ENCODE measurements at places on chromosomes 7 and 10.

DNA sequence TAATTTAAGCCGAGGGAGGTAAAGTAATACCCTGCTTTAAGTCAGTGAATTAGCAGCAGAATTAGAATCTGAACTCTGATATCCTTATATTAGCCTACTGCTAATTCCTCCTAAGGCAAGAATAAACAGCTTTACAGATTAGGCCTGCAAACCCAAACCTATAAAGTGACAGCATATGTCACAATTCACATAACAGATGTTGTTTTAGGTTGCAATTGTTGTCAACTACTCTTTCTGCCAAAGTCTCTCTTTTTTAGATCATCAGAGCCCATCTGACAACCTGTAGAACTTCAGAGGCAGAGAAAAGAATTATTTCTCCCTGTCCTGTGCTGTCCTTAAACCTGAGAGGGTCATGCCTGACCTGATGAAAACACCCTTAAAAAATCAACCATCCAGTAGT is 167.2 kb downstream of the PRKG1 start:
- no peak for DNase-seq

- DNase-seq = no peak
These were observed 70.4 kb downstream of the INPP5A start for GRCh38 chr10:132607961-132608495.

DNA sequence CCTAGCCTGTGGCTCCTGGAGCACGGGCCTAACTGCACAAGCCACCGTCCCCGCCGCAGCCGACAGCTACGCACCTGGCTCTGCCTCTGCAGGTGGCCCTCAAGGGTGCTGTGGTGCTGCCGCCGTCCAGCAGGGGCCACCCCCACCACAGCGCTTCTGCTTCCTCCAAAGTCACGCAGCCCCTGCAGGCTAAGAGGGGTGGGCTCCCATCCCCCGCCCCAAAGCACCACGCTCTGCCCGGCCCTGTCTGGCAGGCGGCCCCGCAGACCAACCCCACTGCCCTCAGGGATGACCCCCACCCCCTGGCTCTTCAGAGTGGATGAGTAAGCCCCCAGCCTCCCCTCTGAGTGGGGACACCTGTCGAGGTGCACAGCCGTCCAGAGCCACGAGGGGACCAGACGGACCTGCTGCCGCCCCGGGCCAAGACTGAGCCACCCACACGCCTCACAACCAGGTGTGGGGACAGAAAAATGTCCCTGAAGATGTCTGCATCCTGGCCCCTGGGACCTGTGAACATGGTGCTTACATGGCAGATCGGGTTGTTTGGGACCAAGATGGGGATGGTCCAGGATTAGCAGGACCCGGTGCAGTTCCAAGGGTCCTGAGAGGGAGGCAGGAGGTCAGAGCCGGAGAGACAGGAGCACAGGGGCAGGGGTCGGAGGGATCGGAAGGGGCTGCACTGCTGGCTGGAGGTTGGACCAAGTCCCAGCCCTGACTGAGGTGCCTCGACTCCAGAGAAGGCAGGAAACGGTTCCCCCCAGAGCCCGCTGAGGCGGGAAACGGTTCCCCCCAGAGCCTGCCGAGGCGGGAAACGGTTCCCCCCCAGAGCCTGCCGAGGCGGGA is 9.0 kb upstream of the ADAP1 start:
- DNase-seq = no peak

GRCh38 chr7:29145553-29146056 is 732 bp downstream of the CPVL start:
- DNase-seq = no peak

GRCh38 chr10:51433949-51434475 is 265.4 kb downstream of the CSTF2T start:
- no peak for DNase-seq

DNA sequence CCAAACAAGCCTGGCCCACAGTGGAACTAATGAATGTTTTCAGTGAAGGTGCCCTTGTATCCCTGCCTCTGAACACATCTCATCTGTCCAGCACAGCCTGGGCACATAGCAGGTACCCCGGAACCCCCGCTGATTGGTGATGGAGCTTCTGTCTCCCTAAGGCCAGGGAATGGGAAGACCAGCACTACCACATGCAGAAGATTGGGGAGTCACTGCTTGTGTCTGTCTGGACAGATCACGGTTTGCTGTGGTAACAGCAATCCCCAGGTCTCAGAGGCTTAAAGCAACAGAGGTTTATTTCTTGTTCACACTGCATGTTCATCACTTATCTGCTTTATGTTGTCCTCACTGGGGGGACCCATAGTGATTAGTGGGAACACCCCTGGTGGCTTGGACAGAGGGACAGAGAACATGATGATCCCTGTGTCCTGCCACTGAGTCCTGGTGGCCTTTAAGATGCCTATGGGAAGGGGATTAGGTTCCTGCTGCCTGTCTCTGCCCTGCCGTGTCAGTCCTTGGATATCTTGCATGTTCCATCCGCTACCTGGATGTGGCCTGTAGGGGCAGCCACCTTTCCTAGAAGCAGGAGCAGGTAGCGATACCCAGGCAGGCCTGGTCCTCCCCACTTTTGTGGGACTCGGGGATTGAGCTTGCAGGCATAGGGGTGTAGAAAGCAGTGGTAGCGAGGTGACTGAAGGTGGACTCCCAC is 3.6 kb downstream of the TSPAN14 start:
- no peak for DNase-seq

GRCh38 chr7:24133691-24134090 is 150.3 kb upstream of the NPY start:
- no peak for DNase-seq

- no peak for DNase-seq
These were observed 47.9 kb upstream of the DOCK1 start for GRCh38 chr10:126857178-126857806.

- DNase-seq = no peak
These were observed 137.0 kb upstream of the SEMA3A start for GRCh38 chr7:84331616-84332015.

DNA sequence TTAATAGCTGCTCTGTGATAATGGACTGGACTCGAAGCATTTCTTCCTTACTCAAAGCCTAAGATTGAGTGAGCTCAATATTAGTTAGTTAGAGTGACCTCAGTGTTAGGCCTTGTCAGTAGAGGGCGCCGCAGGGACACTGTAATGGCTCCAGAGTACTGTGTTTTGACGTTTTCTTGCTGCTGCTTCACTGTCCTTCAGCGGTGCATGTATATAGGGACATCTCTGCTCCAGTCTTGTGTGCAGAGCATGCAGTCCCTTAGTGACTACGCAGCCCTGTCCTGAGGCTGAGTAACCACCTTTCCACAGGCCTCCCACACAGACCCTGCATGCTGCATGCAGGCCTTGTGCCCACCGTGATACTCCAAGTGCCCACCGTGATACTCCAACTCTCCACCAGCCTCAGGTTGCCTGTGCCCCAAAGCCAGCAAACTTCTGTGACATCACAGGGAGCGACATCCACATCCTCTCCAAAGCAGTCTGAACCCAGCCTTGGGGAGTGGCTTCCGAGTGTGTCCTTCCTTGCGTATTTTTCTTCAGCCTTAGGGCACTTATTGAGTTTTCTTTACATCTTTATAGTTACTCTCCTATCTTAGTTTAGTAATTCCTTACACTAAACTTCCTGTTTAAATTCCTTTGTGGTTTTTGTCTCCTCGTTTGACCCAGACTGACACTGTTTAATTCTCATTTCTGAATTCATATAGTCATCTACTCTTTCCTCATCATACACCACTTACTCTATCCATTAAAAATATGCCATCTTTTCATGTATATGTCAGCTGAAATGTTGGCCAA is 118.2 kb downstream of the JAZF1 start:
- peak; percentile 78 for DNase-seq

DNA sequence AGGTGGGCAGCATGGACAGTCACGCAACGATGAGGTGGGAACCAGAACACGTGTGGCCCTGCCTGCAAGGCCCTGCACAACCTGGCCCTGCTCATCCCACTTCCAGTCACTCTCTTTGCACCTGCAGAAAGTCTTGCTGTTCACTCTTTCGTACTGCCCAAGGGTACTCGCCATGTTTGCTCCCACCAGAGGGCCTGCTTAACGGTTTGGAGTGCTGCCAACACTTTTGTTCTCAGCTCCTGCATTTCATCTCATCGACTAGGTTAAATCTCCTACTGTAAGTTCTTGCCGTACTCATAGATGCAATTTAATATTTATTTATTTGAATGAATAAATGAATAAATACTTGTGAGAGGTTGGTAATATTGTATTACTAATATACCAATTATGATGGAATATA is 315.3 kb downstream of the SDK1 start:
- DNase-seq = no peak

DNA sequence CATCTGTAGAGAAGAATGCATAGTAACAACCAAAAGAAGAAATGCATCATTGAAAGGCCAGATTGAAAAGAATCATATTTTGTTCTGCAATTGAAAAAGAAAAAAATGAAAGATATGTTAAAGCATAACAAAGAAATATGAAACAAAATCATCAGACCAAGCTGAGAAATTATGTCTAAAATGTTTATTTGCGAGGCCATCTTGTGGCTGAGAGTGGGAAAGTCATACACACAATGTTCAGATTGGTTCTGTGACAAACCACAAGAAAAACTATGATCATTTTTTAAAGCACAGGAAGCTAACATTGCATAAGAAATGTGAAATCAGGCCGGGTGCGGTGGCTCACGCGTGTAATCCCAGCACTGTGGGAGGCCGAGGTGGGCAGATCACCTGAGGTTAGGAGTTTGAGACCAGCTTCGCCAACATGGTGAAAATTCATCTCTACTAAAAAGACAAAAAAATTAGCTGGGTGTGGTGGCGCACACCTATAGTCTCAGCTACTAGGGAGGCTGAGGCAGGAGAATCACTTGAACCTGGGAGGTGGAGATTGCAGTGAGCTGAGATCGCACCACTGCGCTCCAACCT is 36.6 kb downstream of the ABCB5 start:
- peak; percentile 56 for DNase-seq

All from inflammatory macrophage treated with lipopolysaccharide for 4 hours (primary cell).